ENCODE measurements at places on chromosomes 3 and 15. TPM values are rescaled to one million over a fixed set of nuclear protein-coding genes. Genes with fewer than 3 reads are reported as not detected.

Gene MOBP
- 0.08 TPM for total RNA-seq

Gene IMP3
- 97.7 TPM for total RNA-seq

Gene BCHE
- total RNA-seq: 6.6 TPM

Gene ARHGEF26
- total RNA-seq: 2.5 TPM

- no peak for DNase-seq
These were observed 423 bp downstream of the TKT start for GRCh38 chr3:53255423-53255774.

DNA sequence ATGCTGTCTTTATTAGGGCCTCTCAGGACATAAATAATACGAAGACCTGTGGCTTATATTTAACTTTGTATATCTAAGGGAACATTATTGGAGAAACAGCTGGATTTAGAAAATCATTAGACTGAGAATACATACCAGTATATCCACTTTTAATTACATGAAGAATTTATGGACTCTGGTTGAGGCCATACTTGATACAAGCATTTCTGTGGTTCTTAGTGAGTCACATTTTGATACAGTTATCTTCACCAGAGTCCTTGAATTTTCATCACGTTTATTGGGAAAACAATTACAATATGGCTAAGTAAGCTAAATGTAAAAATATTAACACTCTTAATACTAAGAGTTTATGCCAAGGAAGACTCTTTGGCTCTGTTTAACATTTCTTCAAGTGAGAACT is 9.9 kb downstream of the KIF23 start:
- DNase-seq: no peak

- DNase-seq: peak; percentile 92
These were observed 45.5 kb downstream of the TMOD3 start for GRCh38 chr15:51874751-51875644.

DNA sequence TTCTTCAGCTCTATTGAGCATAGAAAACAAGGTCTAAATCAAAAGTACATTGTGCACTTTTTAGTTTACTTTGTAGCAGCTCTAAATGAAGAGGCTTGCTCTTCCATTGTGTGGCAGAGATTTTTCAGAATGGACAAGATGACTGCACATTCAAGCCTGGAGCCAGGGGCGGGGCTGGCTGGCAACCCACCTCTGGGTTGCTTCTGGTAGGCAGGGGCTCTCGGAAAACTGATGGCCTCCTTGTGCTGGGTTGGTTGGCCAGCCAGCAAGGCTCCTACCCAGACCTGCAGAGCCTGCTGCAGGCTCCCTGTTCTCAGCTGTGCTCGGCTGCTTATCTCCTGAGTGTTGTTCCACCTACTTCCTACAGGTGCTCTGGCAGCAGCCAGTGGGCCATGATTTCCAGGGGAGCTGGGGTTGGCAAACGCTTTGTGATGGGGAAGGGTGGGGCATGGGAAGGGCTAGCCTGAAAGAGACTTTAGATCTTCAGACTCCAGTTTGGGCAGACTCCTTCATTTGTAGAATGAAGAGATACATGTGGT is 8.8 kb downstream of the BSN start:
- DNase-seq: no peak

DNA sequence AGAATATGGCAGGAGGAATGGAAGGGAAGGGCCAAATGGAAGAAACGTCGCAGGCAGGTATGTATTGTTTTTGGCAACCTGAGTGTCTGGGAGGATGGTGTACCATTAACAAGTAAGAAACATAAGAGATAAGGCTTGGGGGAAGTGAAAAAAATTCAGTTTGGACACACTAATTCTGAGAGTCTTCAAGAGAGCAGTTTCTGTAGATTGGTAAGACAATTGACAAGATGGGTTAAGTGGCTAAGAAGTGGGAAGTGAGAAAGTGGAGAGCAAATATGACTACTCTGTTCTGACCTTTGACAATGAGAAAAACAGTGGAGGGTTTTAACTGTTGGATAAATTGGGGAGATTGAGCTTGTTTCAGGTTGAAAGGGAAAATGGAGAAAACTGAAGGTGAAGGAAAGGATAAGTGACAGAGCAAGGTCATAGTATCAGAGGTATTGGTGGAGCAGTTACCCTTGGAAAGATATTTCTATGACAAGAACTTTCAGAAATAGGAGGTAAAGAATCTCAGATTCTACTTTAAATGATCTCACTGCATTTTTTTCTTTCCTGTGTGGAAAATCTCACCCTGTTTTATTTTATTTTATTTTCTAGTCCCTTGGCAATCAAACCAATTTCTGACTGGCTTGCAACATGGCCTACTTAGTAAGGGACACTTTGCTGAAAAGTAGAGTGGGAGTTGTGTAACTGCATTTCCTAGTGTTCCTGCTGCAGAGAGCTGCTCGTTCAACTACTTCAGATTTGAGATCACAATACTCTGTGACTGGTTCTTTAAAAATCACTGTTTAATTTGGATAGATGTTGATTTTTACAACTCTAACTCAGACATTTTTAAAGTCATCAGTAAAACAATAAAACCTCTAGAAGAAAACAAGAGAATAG is 23.1 kb upstream of the GABPB1 start:
- DNase-seq: no peak

DNA sequence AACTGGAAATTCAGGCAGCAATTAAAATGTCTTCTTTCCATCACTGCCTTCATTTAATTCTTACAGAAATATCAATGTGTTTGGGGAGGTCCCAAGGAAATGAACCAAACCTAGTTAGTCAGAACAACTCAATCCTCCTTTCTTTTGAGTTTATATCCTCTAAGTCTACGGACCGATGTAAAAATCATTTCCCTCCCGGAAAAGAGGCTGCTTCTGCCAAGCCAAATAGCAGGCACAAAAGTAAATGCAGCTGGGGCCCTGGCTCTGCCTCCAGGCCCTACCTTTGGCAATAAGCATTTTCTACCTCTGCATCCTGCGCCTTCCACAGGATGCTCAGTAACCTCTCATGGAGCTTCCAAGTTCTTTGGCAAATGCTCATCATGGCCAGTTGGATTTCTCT is 122.5 kb upstream of the COL8A1 start:
- no peak for DNase-seq

GRCh38 chr3:126870608-126871210 is 112.2 kb upstream of the PLXNA1 start:
- no peak for DNase-seq

DNA sequence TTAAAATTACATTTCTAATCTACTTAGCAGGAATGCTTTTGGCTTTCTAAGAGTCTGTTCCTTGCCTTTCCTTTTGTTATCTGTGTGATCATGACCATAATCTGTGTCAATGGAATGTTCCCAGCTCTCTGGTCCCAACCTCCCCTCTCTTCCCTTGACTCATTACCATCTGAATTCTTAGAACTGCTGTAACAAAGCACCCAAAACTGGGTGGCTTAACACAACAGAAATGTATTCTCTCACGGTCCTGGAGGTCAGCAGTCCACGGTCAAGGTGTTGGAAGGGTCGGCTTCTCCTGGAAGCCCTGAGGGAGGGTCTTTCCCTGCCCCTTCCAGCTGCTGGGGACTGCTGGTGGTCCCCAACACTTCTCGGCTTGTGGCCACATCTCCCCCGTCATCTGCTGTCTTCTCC is 81.1 kb downstream of the LRRK1 start:
- DNase-seq: no peak

DNA sequence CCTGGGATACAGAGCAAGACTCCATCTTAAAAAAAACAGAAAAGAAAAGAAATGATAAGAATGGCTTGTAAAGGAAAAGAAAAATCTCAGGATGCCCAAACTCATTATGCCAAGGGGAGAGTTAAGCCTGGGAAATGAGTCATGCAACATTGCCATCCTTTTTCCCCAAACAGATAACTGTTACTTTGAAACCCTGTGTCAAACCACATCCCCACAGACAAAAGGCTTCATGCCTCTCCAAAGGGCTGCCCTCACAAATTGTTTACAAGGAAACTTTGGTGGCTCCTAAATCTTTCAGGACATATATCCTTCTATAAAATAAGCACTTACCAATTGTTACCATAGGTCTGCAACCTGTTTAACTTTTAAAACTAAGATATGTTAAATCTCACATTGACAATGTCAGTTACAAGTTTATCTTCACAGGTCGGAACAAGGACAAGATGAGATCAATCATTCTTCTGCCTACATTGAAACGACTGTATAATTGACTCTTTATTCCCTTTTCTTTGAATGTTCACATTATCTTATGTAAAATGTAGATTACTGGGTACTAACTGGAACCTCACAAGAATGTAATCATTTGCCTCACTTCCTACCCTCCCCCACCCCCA is 18.6 kb upstream of the SENP7 start:
- no peak for DNase-seq

- DNase-seq: no peak
These were observed 63.0 kb downstream of the SFMBT1 start for GRCh38 chr3:52982839-52983238.

DNA sequence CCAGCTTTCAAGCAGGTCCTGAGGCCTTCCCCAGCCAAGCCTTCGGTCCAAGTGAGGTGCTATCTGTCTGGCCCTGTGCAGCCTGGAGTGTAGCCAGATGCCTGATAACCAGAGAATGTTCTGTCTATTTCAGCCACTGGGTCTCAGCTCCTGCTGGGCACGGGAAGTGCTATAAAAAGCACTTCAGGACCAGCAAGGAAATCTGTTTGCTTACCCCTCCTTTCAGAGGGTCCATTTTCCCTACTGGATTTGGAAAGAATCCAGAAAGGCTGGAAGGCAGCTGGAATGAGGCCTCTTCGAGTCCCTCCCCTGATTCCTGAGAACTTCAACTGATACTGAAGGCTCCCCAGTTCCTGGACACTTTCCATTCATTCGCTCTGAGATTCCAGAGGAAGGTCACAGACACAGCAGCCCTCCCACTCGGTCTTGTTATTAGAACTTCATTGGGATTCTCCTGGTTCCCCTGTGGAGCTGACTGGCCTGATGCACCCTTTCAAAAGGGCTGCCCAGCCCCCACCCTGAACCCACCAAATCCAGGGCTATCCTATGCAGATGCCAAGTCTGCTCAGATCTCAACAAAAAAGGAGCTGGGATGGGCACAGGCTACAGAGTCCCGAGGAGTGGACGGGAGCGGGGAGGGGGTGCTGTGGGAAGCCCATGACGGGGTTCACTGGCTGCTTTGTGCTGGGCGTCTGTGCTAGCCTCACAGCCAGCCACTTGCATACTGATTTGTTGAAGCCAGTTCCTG is 70.4 kb downstream of the UMPS start:
- DNase-seq: no peak

DNA sequence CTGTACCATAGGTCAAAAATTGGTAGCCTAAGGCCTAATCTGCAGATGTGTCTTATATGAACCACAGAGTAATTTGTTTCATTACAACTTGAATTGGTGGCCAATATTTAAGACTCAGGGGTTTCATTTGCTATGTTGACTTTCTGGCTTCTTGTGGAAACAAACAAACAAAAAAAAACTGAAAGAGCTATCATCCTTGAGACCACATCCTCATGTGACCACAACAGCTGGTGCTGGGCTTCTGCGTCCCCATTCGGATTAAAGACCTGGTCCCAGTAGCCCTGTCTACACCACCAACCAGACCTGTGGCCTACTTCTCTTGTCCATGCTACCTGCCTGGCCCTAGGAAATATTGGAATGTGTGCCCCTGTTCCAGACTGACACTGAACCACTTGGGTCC is 61.7 kb downstream of the STRIT1 start:
- DNase-seq: no peak
